Glutamatergic neuron (in vitro differentiated cells): ENCODE measurements at places on chromosomes 11 and 22.

DNA sequence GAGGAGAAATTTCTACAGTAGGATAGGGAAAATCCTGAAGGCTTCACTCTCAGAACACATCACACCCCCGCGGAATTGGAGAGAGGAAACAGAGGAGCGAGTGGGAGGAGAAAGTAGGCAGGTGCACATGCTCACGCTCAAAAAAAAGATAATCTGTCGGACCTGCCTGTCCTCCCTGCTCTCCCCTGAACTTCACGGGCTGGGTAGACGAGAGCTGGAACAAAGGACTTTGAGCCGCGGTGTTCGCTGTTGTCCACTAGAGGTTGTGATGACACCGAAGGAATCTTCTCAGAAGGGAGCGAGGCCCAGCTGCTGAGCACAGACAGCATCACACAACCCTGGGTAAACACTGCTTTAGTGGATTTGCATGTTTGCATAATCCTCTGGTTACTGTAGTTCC is 5.0 kb downstream of the SEZ6L start:
- peak; percentile 61 for DNase-seq

GRCh38 chr11:88367310-88367709 is 29.8 kb upstream of the CTSC start:
- no peak for DNase-seq

DNA sequence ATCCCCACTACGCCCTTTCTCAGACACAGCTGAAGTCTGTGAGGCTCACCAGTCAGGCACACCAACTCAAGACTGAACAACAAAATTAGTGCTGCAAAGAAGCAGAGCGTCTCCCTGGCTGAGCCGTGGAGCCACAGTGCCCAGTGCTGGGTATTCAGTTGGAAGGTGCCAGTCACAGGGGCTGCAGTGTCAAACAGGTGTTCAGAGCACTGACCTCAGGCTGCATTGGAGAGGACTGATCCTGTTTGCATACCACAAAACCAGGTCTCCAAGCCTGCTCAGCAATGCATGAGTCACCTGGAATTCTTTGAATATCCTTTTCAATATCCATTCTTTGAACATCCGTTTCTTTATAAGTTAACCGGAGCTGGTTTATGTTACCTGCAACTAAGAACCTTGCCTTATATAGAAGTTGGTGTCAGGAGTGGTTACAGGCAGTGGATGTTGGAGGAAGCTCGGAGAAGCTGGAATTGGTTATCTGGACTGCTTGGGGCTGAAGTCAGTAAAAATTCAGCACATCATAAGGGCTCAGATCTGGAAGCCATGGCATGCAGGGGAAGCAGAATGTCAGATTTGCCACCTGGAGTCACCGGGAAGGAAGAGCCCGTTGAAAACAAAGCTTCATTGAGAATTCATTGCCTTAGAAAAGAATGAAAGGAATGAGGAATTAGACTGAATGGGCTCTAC is 30.3 kb downstream of the PDGFB start:
- DNase-seq, result no peak

- DNase-seq, result no peak
Measured at GRCh38 chr11:118275176-118275575, 11.1 kb upstream of the MPZL2 start.

DNA sequence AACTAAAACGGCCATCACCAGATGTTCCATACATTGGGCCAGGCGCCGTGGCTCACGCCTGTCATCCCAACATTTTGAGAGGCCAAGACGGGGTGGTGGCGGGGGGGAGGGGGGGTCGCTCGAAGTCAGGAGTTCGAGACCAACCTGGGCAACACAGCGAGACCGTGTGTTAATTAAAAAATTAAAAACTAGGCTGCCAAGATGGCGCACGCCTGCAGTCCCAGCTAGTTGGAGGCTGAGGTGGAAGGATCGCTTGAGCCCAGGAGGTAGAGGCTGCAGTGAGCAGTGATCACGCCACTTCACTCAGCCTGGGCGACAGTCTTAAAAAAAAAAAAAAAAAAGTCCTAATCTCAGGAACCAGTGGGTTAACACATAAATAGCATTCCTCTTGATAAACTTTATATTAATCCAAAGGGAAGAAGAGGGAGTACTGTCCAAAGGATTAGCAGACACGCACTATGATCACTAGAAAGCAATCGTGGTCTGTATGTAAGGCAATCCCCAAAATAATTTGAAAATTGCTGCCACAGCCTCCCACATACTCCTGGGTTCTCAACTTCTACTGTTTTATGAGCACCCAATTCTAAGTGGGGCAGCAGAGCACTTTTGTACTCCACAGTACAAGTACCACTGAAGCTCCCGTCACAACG is 604 bp downstream of the PUS3 start:
- DNase-seq, result no peak

- no peak for DNase-seq
Measured at GRCh38 chr11:8025123-8025522, 38.0 kb downstream of the EIF3F start.

GRCh38 chr11:72568861-72569260 is 105.4 kb downstream of the PDE2A start:
- no peak for DNase-seq

GRCh38 chr11:132535830-132536229 is 996.5 kb downstream of the OPCML start:
- DNase-seq, result no peak

DNA sequence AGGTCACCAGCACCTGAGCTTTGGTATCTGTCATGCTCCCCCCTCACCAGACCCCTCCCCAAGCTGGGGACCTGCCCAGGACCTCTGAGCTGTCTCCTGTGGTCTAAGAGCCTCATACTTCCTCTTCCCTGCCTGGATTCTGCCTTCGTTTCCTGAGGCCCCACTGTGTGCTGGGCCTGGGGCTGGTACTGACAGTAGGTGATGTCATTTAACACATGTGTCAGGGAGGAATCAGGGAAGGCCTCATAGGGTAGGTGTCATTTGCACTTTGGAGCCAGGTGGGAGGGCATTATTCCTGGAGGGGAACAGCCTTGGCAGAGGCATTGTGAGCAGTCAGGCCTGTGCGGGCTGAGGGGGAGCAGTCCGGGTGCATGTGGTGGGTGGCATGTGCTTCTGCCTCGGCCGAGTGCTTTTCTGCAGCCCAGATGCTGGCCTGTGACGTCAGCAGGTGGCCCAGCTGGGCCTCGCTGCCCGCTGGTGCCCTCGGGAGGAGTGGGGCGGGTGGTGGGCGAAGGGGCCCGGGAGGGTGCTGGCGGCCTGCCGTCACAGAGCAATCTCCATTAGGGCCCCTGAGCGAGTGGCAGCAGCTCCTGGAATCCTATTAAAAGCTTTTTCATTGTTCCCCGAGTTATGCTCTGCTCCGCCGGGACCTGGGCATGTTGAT is 9.1 kb downstream of the FLRT1 start:
- no peak for DNase-seq

GRCh38 chr22:47769652-47770051 is 1007.2 kb downstream of the TBC1D22A start:
- no peak for DNase-seq

DNA sequence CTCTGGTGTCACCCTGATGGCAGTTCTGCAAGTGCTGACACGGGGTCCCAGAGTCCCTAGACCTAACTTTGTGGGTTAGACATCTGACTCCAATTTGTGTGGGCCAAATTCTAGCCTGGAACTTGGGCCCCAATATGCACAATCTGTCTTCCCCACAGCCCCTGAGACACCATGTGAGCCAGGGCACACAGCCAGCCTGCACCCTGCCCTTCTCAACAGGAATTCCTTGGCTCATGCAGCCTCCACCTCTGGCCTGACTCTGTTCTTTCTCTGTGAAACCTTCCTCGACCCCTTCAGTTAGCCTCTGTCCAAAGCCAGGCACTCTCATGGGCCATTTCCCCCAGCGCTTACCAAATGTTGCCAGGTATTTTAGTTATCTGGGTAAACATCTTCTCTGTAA is 59.1 kb upstream of the POU2AF1 start:
- no peak for DNase-seq

DNA sequence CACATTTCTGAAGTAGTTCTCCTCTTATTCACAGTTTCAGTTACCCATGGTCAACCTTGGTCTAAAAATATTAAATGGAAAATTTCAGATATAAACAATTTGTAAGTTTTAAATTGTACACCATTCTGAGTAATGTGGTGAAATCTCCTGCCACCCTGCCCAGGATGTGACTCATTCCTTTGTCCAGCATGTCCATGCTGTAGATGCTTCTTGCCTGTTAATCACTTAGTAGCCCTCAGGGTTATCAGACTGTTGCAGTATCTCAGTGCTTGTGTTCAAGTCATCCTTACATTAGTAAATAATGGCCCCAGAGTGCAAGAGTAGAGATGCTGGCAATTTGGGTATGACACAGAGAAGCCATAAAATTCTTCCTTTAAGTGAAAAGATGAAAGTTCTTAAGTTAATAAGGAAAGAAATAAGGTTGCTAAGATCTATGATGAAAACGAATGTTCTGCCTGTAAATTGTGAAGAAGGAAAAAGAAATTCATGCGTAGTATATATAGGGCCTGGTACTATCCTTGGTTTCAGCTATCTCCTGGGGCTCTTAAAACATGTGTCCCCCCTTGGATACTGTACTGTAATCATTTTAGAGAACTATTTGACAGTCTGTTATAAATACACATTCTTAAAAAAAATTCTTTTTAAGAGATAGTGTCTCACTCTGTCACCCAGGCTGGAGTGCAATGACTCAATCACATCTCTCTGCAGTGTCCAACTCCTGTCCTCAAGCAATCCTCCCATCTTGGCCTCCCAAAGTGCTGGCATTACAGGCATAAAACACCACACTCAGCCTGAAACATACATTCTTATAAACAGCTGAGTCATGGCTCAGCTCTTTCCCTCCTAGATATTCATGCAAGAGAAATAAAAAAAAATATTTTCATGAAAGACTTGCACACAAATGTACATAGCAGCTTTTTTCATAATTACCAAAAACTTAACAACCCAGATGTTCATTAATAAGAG is 31.3 kb downstream of the MTNR1B start:
- no peak for DNase-seq

- peak; percentile 90 for DNase-seq
Measured at GRCh38 chr11:67265633-67266448, 432 bp upstream of the GRK2 start.

- no peak for DNase-seq
Measured at GRCh38 chr11:33444835-33445594, 187.8 kb downstream of the HIPK3 start.

- DNase-seq, result no peak
Measured at GRCh38 chr11:43992834-43993637, 50.6 kb downstream of the C11orf96 start.

GRCh38 chr11:44382656-44383240 is 72.8 kb upstream of the ALX4 start:
- no peak for DNase-seq

DNA sequence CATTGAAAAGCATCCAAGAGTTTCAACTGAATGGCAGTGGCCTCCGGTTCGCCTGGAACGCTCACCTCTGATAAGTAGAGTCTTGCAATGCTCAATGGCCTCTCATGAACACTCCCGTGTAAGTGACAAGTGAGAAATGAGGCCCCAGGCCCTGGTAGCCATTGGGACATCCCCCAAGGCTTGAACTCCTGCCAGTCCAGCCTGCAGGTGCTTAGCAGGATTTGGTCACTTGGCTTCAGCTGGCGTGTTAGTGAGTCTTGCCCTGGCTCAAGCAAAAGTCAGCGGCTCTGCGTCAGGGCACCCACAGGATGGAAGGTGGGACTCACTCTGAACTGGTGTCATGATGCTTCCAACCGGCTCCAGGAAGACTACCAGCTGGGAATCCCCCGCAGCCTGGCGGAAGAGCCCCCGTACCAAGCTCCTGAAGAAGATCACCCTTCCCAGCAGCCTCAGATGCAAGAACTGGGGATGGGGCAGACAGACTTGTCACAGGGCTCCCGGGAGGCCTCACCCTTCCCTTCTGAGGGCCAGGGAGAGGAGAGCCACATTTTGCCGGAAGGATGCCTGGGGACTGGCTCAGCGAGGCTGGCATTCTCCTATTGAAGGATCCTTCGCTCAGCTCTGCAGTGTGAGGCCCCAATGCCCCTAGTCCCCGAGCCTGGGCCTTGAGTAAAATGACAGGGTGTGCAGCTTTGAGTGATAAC is 19.3 kb downstream of the MB start:
- DNase-seq, result no peak

DNA sequence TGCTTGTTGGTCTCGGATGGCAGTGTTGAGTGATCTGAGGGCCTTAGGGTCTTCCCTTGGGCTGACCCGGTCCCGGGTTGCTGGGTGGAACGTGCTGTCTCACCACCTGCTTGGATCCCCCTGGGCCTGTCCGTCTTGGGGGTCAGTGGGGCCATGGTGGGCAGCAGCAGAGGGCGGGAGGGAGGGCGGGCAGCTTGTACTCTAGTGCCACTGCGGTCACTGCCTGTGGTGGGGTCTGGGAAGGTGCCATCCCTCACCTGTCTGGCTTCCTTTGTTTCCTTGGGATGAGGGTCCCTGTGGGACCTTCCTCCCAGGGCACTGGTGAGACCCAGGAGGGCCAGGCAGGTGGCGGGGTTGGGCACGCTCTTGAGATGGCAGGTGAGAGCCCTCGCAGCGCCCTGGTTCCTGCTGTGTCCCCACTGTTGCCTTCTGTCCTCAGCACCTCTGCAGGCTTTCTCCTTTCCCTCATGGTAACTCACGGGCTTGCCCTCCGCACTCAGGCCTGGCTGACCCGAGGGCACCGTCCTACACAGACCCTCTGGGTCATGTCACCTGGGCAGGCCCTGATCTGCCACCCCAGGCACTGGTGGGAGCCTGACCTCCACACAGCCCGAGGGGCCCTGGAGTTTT is 34.2 kb downstream of the TBC1D22A start:
- DNase-seq, result no peak

DNA sequence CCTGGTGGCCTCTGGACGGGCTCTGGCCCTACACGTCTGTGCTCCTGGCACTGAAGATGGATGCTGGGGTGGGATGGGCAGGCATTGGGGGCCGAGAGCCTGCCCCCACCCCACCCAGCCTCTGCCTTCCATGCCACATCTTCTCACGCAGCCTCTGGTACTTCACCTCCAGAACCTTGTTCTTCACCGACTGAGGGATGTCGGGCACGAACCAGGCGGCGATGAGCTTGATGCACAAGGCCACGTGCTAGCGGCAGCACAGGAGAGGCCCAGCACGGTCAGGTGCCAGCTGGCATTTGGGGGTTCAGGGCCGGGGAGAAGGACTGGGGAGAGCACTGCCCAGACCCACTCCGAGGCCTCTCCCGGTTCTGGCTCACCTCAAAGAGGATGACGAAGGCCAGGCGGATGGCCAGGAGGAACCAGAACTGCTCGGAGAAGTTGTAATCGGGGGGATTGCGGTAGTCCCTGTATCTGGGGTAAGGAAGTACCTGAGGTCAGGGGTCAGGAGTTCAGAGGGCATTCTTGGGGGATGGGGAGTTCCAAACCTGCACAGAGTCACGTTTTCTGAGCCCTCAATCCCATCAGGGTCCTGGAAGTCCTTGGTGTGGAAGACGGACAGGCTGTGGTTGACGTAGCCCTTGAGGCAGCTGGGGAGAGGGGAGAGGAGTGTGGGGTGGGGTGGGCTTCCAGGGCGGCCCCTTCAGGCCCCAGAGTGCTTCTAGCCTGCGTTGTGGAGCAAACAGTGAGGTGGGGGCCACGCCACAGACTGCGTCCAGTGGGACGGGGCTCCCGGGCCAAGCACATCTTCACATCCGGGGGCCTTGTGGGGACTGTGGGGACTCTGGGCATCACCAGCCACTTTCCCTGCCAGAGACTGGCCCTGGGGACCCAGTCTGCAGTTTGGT is 3.8 kb upstream of the SIGIRR start:
- DNase-seq, result no peak
